ENCODE measurements at places on chromosomes 4 and X.

DNA sequence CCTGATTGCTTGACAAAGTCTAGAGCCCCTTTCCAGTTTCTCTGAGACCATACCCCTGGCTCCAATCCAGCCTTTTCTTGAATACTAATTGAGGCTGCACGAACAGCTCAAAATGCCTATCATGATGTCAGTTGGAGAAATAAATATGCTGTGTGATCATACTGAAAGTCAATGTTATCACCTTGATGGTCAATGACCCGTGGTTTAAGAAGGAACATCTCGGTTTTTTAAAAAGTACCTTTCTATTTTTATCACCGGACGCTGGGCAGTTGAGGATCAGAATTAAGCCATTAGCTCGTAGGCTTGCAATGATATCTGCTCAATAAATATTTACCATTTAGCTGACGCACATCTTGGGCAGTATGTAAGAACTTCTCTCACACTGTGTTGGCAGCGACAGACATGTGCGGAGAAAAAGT lies 852 bp upstream of the WDR44 start:
- DNase-seq, result no peak

GRCh38 chr4:155679343-155679742 lies 12.7 kb downstream of the GUCY1A1 start:
- no peak for DNase-seq

DNA sequence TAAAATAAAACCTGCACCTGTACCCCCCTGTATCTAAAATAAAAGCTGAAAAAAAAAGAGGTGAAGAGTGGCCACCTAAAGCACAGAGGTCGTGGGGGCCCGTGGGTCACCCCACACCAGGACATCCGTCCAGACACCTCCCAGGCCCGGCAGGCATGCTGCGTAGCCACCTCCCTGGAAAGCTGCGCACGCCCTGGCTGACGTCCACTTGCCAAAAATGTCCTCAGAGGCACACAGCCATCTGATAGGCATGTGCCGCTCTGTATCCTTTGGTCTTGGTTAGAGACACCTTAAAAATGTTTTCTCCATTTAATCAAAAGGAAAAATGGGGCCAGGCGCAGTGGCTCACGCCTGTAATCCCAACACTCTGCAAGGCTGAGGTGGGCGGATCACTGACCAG lies 17.7 kb downstream of the FAM53A start:
- no peak for DNase-seq

GRCh38 chr4:16110661-16111290 lies 27.0 kb upstream of the PROM1 start:
- no peak for DNase-seq

- DNase-seq, result no peak
Measured at GRCh38 chr4:25098964-25099891, 61.0 kb downstream of the SEPSECS start.

GRCh38 chr4:30268370-30268769 lies 451.8 kb upstream of the PCDH7 start:
- no peak for DNase-seq

GRCh38 chr4:48018112-48018511 lies 1.5 kb downstream of the NIPAL1 start:
- DNase-seq, result no peak

DNA sequence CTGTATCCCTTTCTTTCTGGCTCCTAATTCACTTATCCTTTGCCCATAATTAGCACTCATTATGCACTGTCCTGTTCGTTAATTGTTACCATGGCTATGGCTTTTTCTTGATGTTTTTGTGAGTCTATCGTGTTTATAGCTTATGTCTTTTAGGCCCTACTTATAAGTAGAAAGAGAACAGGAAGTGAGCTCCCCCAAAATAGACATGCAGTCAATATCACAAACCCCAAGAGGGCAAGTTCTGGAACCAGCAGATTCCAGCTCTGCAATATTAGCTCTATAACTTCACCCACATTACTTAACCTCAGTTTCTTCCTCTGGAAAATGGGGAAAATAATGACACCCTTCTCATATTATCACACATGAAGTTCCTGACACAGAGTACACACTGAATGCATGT lies 7.4 kb upstream of the HS3ST1 start:
- no peak for DNase-seq

DNA sequence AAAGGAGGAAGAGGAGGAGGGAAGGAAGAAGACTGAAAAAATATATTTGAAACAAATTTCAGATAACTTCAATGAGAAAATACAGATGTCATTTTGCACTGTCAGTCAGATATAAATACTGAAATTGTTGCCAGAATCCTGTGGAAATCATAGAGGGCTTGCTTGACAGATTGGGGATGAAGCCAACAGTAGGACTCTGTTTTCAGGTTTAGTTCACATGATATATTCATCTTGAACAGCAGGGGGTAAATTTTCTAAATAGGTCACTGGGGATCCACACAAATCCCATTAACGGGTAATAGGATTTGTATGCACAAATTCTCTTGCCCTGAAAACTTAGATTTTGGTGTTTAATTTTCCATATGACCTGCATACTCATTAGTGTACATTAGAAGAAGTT lies 103.3 kb upstream of the PCDH18 start:
- no peak for DNase-seq

DNA sequence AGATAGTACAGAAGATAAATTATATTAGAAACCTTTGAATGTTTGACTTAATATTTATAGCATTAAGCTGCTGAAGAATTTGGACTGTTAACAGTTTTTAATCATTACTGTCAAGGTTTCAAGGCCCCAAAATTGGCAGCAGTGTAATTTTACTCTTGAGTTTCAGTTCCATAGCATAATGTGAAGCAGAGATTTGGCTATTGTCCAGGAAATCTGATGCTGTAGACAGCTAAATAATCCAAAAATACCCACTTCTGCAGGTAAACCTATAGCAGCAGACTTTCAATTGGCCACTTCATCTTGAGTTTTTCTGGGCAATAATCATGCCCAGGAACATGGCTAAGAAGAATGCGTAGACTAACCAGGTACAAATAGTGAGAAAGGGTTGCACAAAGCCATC lies 85.0 kb downstream of the RCHY1 start:
- DNase-seq, result no peak
